CD4-positive, alpha-beta T cell treated with Interleukin-2 at 100 ng/mL for 4 hours (primary cell): ENCODE measurements at places on chromosomes 5 and 9.

GRCh38 chr9:126592461-126592860 is 21.3 kb upstream of the LMX1B start:
- no peak for DNase-seq

DNA sequence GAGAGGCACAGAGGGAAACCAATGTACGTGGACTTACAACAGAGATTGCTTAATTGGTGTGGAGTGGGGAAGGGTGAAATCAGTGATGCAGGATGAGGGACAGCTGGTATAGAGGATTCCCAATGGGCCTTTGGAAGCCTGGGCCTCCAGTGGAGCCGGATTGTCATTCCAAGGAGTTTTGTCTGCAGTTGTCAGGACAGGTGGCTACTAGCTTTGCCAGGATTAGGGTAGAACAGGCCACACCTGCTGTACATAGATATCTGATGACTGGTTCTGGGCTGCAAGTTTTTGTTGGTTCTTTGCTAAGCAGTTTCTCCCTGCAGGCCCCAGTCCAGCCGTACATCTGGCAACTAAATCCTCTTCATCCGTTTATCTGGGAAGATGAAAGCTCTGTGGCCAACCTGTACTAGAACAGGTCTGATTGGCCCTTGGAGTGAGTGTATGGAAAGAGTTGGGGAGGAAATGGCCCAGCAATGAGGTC is 4.2 kb downstream of the SKP2 start:
- no peak for DNase-seq

GRCh38 chr5:124342986-124343385 is 403.5 kb downstream of the ZNF608 start:
- DNase-seq = no peak

- no peak for DNase-seq
Measured at GRCh38 chr9:110129425-110129824, 78.5 kb downstream of the C9orf152 start.

DNA sequence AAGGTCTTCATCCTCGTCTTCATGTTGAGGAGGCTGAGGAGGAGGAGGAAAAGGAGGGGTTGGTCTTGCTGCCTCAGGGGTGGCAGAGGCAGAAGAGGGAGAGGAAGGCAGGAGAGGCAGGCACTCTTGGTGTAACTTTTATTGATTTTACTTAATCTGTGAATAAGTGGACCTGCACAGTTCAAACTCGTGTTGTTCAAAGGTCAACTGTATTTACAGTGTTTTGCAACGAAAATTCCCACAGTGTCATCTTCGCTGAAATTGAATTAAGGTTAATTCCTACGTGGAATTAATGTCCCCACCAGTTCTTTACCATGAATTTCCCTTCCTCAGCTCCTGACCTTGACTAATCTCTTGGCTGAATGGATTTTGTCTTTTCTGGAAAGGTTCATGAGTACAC is 21.2 kb upstream of the ENHO start:
- DNase-seq = no peak

DNA sequence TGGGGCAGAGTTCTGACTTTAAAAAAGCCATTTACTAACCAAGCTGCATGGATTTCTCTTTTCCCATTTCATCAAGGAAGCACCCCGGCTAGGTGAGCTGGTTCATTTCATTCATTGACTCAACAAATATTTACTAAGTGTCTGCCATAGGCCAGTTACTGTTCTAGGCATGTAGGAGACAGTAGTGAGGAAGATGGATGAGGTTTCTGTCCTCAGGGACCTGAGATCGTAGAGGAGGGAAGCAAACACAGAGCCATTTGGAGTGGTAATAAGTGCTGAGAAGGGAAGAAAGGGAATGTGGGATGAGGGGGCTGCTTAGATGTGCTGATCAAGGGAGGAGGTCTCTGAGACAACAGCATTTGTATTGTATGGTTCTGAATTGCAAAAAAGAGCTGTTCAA is 120.4 kb downstream of the C9orf152 start:
- no peak for DNase-seq

DNA sequence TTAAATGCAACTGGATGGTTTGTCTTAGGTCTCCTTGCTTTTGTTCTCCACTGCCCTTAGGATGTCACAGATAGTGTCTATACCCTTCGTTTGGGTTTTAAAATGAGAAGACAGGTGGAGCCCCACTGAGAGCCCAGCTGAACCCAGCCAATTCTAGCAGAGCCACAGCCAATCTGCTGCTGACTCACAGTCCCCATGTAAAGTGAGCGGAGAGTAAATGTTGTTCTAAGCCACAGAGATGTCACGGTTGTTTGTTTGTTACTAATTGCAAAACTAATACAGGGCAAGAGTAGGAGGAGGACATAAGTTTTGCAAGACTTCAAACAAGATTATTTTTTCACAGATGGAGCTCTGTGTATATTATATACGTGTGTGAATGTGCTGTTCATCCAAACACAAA is 50.5 kb upstream of the AGXT2 start:
- DNase-seq = no peak
